ENCODE measurements at places on chromosomes 7 and 10.

DNA sequence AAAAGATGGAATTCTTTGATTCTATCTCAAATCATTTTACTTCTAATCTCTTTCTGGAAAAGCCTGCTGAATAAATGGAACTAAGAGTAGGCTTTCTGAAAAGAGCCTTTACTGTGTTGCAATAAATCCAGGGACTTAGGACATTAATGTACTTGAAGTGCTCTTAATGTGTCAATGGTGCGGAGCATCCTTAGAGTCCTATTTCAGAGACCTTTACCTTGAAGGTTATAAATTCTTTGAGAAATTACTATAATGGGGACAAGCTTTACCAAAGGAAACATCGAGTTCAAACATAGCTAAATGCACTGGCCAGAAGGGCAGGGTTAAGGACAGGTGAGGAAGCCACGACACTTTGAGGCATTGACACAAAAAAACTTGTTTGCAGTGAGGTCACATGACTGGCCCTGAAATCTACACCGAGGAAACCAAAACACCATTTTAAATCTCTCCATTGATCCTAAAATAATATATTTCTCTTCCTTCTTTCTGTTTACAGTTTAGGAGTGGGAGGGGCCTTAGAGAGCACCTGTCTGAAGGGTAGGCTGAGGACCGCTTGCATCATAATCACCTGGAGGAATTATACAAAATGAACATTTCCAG is 48.1 kb upstream of the EXOC6 start:
- no peak for DNase-seq

- no peak for DNase-seq
These were observed 1.3 kb upstream of the TAS2R38 start for GRCh38 chr7:141974831-141975230.

GRCh38 chr10:103967448-103968071 is 620 bp downstream of the SLK start:
- DNase-seq: no peak

DNA sequence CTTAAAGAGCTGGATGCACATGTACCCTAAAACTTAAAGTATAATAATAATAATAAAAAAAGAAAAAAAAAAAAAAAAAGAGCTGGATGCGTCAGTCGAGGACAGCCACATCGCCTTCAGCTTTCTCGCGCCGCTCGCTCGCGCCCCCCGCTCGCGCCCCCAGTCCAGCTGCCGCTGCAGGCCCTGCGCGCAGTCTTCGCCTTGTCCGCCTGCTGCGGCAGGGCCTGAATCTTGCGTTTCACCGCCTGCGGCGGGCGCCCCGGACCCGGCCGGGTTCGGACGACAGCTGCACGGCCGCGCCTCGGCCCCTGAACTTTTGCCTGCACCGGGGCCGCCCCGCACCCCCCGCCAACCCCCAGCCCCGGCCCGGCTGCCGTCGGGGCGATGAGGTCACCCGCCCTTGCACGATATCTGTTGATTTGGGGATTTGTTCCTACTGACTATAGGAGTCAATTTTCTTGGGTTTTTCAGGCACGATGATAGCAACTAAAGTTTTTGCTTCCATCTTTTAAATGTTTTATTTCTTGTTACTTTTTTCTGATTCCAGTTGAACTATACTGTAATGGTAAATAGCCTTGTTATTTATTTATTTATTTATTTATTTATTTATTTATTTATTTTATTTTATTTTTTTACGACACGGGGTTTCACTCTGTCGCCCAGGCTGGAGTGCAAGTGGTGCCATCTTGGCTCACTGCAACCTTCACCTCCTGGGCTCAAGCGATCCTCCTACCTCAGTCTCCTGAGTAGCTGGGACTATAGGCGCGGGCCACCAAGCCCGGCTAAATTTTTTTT is 33.5 kb upstream of the CPN1 start:
- DNase-seq: no peak

DNA sequence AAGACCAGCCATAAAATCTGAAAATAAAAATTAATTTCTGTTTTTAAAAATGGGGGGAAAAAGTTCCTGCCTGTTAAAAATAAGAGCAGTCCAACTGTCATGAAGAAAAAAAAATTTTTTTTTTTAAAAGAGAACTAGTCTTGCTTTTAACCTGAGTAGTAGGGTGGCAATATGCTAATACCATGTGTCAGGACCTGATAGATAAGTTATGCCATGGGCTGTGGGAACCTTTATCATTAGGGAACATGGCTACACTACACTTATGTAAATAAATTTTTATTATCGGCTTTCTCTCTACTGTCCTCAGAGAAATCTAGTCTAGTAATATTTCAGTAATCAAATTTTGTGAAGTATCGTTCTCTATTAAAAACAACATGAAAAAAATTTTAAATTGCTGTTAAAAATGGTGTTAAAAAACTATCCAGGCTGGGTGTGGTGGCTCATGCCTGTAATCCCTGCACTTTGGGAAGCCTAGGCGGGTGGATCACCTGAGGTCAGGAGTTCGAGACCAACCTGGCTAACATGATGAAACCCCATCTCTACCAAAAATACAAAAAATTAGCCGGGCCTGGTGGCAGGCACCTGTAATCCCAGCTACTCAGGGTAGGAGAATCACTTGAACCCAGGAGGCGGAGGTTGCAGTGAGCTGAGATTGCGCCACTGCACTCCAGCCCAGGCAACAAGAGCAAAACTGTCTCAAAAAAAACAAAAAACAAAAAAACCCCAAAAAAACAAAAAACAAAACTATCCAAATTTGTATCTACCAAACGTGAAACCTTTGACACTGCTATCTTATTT is 20.7 kb downstream of the NT5C3A start:
- no peak for DNase-seq

DNA sequence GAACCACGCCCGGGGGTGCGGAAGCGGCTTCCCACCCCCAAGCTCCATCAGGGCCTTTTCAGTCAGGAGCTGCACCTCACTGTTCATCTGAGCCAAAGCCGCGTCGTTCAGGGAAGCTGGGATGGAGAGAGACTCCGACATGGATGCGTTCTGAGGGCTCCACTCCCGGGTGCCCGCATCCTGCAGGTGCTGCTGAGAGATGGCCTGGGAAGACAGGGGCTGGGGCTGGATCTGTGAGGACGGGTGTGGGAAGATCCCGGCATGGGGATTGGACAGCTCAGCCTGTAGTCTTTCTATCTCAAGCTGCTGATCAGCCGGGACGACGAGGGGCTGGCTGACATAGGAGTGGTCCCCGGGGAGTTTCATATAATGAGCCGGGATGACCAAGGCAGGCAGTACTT is 45.0 kb upstream of the NMT2 start:
- no peak for DNase-seq

DNA sequence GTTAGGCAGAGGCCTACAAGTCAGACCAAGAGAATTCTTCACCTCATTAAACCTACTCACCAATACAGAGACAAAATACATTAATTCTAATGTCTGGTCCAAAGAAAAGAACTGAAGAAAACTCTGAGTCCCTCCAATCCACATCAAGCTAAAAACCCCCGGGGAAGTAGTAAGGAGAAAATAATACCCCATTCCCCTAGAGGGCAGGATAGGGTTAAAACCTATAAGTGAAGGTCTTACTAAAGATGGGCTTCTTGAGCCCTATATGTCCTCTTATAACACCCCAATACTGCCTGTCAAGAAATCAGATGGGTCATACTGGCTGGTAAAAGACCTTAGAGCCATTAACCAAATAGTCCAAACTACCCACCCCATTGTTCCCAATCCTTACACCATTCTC is 141.3 kb upstream of the TMEM106B start:
- DNase-seq: no peak

DNA sequence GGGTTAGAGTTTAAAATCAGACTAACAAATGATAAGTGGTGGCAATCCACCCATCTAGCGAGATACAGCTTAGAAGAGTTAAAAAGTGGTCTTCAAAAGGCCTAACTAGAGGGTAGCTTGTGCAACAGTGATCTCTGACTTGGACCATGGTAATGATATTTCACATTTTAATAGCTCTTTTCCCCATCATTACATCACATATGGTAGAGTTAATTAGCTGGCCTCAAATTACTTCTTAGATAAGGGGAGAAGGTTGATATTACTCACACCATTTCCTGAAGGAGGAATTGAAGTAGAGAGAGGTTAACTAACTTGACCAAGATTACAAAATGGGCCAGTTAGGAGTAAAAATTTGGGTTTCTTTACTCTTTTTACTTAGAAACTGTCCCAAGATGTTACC is 223.6 kb downstream of the PHTF2 start:
- DNase-seq: no peak

DNA sequence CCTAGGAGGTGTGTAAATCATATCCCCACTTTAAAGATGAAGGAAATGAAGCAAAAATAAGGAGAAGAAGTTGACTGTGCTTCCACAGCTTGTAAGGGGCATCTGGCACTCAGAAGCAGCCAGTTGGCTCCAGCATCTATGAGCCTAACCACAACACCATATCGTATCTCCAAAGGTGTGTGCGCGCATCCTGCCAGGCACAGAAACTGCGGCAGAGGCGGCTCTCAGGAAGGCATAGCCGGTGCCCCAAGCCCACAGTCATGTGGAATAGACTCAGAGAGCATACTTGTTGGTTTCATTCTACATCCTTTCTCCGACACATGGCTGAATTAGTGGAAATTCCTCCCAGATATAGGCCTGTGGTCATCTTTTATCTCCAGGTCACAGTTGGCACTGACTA is 423.9 kb downstream of the CALN1 start:
- no peak for DNase-seq

DNA sequence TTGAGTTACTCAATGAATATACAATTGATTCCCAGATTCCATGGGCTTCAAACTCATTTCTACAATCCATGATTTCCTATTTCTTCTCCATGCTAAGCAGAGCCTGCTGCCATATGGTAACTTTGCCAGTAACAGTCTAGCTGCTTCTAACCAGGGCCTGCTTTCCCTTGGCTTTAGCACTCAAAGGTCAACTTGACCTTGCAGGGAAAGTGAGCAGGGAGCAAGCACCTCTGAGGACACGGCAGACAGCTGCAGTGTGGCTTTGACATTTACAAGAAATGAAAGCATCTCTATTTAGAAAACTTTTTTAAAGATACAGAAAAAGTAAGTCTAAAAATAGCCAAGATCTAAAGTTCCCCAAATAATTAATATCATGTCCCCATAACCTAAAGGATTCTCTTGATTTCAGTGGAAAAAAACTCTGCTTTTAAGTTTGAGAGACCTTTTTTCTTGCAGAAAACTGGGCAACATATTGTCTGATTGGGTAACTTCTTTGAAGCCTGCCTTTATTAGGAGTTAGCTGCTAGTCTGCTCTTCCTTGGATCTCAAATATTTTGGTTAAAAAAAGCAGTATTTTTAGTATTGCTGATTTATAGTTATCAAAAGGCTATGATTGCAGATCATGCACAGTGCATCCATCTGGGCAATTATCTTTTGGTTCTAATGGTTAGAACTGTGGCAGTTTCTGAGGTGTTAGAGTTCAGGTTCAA is 257.9 kb downstream of the AHR start:
- DNase-seq: no peak

DNA sequence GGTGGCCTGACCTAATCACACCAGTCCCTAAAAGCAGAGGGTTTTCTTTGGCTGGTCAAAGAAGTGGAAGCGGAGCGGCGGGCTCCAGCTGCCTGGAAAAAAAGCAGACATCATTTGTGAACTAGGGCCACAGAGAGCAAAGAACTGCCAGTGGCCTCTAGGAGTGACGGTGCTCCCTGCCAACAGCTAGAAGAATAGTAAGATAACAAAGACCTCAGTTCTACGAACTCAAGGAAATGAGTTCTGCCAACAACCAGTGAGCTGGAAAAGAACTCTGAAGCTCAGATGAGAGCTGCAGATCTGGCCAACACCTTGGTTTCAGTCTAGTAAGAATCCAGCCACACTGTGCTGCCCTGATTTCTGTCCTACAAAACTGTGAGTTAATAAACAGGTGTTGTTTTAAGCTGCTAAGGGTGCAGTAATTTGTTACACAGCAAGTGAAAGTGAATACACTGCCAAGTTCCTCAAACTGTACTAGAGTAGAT is 178.0 kb downstream of the SRPK2 start:
- DNase-seq: no peak

- no peak for DNase-seq
These were observed 135.8 kb downstream of the CAMK1D start for GRCh38 chr10:12484941-12485805.

DNA sequence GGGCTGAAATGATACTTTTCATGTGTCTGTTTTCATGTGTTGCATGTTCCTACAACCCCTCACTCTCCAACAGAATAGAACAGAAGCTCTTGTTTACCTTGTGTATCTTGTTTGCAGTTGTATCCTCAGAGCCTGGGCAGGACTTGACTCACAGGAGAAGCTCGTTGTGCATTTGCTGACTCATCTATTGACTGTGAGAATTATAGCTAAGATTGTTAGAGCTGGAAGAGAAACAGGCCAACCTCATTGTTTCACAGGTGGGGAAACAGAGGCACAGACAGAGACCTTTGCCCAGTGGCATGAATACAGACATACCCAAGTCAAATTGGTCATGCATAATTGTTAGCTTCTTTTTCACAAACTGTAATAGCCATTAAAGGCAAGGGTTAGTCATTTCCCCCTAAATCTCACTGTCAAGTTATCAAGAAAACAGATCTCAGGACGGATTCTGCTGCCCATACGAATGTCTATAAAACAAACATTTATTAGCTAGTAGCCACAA is 4.6 kb upstream of the TSPAN15 start:
- no peak for DNase-seq

DNA sequence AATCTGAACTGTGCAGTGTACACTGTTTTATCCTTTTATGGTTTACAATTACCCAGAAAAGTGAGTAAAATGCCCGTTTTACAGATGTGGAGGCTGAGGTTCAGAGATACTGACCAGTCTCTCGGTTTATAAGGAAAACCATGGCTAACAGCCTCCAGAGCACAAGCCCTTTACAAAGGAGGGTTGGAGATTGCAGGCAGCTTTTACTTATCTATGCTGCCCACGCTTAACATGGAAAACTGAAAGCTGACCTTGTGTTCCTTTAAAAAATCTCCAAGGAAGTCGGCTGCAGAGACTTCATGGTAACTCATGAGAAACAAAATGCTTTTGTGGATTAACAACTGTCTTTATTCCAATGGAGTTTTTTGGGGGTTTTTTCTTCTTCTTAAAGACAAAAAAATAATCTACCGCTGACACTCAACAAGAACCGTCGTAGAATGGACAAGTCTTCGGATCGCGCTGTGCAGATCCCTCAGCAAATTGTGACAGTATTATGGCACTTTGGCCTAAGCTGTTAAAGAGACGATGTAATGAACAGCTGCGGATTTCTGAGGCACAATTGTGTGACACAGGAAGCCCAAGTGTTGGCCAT is 654 bp upstream of the SLF2 start:
- no peak for DNase-seq

GRCh38 chr10:121468726-121469125 is 129.5 kb downstream of the FGFR2 start:
- no peak for DNase-seq

- DNase-seq: no peak
These were observed 73.7 kb downstream of the INPP5A start for GRCh38 chr10:132611026-132611910.

DNA sequence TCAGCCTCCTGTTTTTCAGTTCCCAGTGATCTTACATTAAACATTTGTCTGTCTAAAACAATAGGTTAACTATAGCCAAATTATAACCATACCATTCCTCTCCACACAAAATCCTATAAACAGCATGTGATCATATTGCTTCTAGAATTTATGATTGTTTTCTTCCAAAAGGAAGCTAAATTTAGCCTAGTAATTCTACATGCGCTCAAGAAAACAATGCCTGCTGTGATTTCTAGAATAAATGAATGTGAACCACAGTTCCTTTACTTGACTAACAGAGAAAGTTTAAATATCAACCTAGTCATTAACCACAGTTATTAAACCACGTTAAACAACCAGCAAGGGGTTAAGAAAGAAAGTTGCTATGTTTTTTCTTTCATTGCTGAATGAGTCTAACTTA is 26.4 kb downstream of the MET start:
- DNase-seq: no peak

- no peak for DNase-seq
These were observed 27.5 kb downstream of the ADRB1 start for GRCh38 chr10:114071178-114071577.

GRCh38 chr10:71752391-71753090 is 20.8 kb downstream of the VSIR start:
- no peak for DNase-seq

All from AG09319 (cell line).